ENCODE measurements at places on chromosomes 2 and 18.

- DNase-seq, result no peak
Measured at GRCh38 chr2:220789961-220790360, 782.1 kb downstream of the EPHA4 start.

DNA sequence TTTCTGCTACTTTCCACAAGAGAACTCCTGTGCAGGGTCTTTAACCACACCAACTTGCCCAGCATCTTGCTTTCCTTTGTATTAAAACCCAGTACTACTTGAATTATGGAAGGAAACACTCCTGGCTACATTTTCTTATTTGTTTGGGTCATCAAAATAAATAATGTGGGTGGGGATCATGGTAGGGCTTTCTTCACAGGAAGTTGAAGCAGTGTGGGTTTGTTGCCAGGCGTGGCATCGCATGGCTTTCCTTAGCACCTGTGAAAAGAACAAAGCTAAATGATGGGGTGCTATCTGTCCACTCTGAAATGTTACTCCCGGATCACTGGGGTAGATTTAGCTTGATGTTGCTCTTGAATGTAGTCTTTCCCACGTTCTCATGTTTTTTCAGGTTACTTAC is 18.7 kb downstream of the ARHGAP25 start:
- DNase-seq, result no peak

GRCh38 chr2:238669046-238669445 is 178.8 kb upstream of the TWIST2 start:
- no peak for DNase-seq

DNA sequence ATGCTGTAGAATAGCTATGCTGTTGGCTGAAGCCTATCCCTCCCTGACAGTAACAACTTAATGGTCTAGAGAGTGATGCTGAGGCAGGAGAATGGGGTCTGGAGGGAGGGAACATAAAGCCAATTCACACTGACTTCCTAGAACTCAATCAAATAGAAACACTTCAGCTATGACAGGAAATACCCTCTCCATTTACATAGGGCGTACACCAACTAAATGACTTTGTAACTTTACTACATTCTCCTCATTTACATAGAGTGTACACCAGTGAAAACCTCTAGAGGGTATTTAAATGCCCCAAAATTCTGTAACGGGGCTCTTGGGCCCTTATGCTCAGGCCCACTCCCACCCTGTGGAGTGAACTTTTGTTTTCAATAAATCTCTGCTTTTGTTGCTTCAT is 41.5 kb downstream of the YPEL5 start:
- no peak for DNase-seq

DNA sequence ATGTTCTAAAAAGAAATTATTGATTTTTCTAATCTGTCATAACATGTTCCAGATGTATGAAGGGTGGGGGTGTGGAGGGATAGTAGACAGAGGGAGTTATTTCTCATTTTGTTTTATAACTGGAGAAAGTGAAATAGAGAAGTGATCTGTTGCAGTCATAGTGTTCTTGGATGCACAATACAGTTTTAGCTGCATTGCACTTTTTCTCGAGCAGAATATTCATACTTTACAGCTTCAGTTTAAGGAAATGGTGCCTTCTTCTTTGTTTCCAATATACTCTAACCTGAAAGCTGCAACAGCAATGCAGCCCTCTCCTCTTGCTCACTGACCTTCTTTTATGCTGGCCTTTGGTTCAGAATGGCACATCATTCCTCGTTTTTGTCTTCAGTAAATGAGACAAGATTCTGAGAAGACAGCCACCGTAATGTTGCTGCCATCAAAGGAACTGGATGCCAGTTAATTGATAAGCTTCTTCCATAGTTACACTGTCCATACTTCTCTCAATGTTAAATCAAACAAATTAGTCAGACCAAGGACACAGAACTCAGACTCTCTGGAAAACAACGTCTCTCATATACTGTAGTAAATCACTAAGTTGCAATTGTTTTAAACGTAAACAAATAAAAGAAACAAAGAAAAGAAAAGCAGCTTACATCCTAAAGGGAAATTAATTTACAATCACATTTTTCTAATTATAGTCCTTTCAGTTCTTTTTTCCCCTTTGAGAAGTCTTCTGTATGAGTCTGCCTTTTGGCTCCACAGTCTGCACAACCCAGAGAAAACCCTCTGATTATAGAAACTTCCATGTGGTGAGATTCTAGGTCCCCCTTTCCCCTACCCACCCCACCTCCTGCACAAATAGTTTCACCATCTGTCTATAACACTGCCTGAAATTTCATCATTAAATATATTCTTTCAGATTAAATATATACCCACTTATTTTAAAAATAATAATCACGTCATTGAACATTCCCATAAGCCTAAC is 97.4 kb upstream of the UGP2 start:
- no peak for DNase-seq

GRCh38 chr2:176380341-176380740 is 111.1 kb downstream of the MTX2 start:
- no peak for DNase-seq

DNA sequence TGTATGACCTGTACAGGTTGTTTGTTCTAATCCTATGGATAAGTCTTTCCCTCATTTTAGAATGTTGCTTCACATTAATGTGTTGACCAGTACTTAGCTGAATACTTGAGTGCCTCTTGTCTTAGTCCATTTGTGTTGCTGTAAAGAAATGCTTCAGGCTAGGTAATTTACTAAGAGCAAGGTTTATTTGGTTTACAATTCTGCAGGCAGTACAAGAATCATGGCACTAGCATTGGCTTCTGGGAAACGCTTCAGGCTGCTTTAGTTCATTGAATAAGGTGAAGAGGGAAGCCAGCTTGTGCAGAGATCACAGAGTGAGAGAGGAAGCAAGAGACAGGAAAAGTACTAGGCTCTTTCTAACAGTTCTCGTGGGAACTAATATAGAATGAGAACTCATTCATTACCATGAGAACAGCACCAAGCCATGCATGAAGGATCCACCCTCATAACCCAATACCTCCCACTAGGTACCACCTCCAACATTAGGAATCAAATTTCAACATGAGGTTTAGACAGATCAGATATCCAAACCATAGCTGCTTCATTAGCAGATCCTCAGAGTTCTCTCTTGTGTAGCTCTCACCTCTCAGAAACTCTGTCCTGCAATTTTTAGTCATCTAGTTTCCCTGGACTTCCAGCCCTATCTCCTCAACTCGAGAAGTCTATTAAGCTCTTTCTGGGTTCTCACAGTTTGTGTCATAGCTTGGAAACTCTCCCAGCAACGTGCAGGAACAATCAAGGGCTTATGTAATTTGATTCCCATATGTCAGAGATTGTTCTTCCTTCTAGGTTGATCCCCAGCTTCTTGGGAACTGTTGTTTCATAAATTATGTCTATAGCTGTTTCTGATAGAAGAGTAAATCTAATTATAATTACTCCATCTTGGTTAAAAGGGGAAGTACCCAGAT is 2082.3 kb upstream of the CELF4 start:
- DNase-seq, result no peak

- no peak for DNase-seq
Measured at GRCh38 chr2:55843994-55844345, 79.6 kb downstream of the EFEMP1 start.

GRCh38 chr2:1626271-1626681 is 118.0 kb downstream of the PXDN start:
- DNase-seq, result no peak

- no peak for DNase-seq
Measured at GRCh38 chr2:217802876-217803652, 199.7 kb downstream of the TNS1 start.

- no peak for DNase-seq
Measured at GRCh38 chr2:120825370-120826259, 89.9 kb downstream of the GLI2 start.

DNA sequence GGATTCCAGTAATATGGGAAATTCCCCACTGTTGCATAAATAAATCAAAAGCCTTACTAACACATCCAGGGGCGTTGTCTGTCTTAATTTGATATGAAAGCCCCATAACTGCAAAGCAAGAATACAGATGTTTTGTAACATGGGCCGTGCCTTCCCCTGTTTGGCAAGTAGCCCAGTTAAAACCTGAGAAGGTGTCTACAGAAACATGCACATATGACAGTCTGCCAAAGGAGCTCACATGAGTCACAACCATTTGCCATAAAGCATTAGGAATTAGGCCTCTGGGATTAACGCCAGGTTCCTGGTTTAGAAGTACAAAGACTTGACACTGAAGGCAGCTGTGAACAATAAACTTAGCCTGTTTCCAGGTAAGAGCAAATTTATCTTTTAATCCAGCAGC is 43.1 kb upstream of the LONRF2 start:
- DNase-seq, result no peak

- DNase-seq, result peak; percentile 7
Measured at GRCh38 chr2:159516241-159516758, 100.0 kb downstream of the BAZ2B start.

DNA sequence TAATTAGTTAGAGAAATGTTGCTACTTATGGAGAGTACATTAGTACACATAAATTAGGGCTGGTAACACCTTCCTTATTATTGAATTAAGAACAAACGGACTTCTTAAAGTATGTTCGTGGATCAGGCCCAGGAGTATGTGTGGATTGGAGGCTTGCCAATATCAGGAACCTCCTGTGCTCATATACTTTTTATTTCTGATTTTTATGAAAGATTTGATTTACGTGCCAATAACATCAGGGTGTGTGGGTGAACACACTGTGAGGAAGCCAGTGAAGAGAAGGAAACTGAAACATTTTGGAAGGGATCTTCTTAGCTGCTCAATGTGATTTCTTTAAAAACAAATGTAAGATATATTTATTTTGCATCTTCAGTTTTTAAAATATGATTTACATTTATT is 113.0 kb downstream of the EFEMP1 start:
- no peak for DNase-seq

GRCh38 chr2:225494100-225494459 is 94.6 kb downstream of the NYAP2 start:
- DNase-seq, result no peak

DNA sequence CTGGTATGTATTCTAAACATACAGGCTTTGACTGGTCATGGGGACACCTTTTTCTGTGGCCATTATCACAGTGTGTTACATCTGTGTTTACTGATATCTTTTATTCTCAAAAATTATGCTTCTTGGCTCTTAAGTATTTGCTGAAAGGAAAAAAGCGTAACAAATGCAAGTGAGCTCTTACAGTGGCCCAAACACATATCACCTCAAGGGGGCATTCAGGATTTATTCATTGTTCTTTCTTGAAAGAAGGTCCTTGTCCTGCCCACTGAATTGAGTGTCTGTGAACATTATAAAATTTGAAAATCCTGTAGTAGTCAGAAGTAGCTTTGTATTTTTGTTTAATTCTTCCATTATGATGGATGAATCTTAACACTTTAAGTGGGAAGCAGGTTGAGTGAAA is 454.5 kb downstream of the XIRP2 start:
- DNase-seq, result no peak

- DNase-seq, result no peak
Measured at GRCh38 chr2:56025469-56026193, 102.0 kb upstream of the EFEMP1 start.

DNA sequence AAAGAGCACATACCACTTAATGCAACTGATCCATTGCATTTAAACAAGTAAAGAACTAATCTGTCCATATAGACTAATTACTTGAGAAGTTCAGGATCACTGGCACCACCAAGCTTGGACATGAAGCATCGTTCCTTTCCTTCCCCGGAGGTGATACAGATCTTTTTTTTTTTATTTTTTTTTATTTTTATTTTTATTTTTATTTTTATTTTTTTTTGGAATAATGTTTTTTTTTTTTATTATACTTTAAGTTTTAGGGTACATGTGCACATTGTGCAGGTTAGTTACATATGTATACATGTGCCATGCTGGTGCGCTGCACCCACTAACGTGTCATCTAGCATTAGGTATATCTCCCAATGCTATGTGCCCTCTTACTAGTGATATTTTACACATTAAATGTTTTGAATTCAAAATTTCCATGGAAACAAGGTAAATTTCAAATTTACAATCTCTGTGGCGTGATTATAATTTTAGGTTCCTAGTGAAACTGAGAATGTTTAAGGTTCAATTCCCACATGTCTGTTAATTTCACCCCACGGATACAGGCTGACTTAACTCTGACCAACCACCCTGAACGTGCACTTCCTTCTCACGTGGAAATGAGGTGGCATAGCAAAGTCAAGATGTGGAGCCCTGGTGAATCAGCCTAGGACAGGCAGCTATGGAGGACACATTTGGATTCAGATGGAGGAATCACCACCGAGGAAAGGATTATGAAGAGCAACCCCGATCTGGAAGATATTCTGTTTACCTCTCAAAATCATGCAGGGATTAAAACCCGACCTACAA is 101.6 kb upstream of the THOC1 start:
- DNase-seq, result no peak

DNA sequence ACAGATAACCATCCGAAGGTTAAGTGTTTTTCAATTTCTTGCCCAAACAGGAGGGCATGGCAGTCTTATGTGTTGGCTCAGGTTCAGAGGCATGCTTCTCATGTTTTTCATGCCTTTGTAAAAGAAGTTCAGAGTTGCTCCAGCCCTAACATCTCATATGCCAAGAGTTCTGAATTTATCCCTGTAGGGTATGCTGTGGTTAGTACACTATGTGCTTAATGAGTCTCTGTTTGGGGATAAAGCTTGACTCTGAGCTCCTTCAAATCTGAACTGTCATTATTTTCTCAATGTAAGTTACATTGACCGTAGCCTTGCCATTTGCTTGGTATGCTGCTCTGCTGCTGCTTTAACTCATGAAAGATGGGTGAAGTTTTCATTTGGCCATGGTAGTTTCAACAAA is 67.9 kb upstream of the PNPT1 start:
- no peak for DNase-seq

GRCh38 chr2:12310399-12310798 is 406.3 kb upstream of the TRIB2 start:
- DNase-seq, result no peak

DNA sequence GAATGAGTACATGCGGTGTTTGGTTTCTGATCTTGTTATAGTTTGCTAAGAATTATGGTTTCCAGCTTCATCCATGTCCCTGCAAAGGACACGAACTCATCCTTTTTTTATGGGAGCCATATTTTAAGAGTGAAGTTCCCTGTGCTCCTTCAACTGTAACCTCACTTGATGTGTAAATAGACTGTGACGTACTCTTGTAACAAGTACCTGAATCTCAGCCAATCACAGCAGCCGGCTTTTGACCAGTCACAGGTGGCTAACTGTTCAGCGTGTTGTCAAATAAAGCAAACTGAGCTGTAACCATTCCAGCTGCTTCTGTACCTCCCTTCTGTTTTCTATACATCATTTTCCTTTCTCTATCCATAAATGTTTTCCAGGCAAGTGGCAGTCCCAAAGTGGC is 774.3 kb upstream of the HS6ST1 start:
- no peak for DNase-seq

DNA sequence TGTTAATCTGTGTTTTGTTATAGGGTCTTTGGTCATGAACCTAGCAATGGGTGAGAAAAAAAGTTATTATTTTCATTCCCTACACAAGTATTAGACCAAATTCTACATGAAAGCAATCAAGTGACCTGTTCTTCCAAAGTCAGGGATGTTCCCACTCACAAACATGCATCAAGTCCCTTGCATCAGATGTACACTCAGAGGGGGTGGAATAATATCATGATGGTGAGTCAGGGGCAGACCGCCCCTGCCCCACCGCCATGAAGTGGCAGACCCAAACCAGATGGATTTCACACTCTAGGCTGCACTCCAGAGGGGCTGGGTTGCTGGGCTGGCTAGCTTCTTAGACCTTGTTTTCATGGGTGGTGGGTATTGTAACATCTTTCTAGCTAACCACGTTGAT is 91.4 kb downstream of the ACAA2 start:
- DNase-seq, result no peak
